ENCODE measurements at places on chromosomes 1 and 21.

GRCh38 chr1:248576260-248576980 is 1.9 kb upstream of the OR2T34 start:
- DNase-seq = no peak

DNA sequence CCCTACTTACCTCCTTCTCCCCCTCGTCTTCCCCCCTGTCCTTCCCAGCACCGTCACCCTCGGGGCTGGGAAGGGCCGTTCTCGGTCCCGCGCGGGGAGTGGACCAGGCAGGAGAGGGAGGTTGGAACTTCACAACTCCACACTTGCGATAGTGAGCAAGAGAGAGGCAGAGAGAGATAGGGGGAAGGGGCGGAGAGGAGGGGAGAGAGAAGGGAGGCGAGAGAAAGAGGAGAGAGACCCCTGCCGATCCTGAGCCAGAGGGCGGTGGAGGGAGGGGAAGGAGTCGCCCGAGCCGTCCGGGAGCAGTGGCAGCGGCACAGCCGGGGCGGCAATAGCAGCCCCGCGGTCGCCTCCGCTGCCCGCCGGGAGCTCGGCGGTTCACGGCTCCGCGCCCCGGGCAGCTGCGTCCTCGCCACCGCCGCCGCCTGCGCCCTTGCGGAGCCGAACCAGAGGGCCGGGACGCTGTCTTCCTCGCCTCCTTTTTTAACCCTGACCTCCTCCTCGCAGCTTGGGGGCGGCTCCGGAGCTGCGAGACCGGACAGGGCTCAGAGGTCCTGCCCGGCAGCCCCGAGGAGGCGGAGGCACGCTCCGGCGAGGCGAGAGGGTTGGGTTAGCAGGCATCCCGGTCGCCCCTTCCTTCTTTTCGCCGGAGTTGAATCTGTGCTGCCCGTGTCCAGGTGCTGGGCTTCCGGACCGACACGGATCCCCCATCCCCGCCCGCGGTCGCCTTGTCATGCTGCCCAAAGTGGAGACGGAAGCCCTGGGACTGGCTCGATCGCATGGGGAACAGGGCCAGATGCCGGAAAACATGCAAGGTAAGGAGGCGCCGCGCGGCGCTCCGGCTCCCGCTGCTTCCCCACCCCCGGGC is 11.7 kb downstream of the NR5A2 start:
- DNase-seq = peak; percentile 84

- no peak for DNase-seq
Measured at GRCh38 chr21:27564684-27565301, 597.9 kb upstream of the ADAMTS5 start.

- DNase-seq = no peak
Measured at GRCh38 chr1:71561206-71561605, 480.4 kb upstream of the ZRANB2 start.

GRCh38 chr1:56676571-56677035 is 31.5 kb downstream of the PRKAA2 start:
- DNase-seq = no peak

DNA sequence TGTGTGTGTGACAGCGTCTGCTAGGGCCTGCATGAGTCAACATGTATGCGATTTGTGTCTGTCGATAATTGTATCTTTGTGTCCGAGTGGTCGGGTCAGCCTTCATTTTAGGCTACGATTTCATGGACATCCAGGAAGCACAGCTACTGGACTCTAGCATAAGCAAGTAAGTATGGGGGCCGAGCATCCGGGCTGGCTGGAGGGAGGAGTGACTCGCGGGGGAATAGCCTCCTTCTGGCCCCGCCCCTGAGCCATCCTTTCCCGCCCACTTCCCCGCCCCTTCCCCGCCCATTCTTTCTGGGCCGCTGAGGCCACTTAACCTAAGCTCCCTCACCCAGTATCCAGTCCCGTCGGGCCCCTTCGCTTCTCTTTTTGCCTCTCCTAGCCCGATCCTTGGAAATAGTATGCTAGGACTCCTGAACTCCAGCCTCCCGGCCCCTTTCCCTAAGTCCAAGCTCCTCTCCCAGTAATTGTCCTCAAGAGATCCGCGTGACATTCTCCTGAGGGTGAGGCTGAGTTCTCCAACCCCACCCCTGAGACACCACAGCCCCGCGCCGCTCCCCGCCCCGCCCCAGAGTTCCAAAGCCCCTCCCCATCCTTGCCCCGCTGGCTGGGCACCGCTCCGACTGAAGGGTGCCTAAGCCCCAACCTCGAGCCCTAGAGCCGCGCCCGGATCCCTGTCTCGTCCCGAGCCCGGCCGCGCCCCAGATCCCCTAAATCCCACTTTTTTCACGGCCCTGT is 1.2 kb downstream of the MAP3K6 start:
- DNase-seq = peak; percentile 97

DNA sequence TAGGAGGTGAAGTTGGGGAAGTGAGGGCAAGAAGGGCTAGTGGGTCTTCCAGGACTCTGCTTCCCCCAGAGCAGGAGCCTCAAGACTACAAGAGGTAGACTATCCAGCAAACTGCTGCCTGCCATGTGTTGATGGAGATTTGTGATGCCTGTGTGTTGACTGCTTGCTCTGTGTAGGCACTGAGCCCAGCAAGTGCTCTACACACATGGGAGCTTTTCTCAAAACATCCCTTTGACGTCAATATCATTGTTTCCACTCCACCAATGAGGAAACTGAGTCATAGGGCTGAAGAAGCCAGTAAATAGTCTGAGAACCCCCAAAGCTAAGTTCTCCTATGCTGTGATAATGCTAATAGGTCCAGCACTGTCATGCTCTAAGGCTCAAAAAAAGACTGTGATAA is 207.2 kb upstream of the NFIA start:
- DNase-seq = no peak
